Activated T-helper 1 cell treated with anti-CD3 and anti-CD28 coated beads, Interleukin-2, amount 50 U/mL, for 16 hours (primary cell): ENCODE measurements at places on chromosomes 1 and 21.

- DNase-seq: no peak
These were observed 24.7 kb upstream of the LAMC1 start for GRCh38 chr1:182998482-182998881.

DNA sequence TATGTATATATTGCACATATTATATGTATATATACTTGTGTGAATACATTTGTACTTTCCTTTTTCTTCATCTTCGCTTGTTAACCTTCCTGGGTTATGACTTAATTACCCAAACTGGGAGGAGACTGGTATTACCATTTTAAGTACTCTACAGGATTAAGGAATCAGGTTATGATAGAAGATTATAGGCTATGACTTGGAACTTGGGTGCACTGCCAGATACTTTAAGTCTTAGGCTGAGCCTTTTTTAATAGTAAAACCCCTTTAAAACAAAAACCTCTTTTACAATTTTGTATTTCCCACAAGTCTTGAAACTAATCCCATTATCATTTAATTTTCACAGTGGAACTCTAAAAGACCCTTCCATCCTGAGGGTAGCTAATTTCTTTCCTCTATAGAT, 6.0 kb downstream of the BRWD1 start:
- no peak for DNase-seq

- no peak for DNase-seq
These were observed 62.3 kb downstream of the ST6GALNAC3 start for GRCh38 chr1:76136894-76137293.

- DNase-seq: no peak
These were observed 141.9 kb upstream of the LYPLAL1 start for GRCh38 chr1:219031809-219032208.

GRCh38 chr1:42454403-42454802, 1.4 kb downstream of the ZMYND12 start:
- no peak for DNase-seq
